A549 (cell line): ENCODE measurements at places on chromosomes 1 and 21.

- no peak for DNase-seq
These were observed 70.0 kb upstream of the SIM2 start for GRCh38 chr21:36628761-36629460.

DNA sequence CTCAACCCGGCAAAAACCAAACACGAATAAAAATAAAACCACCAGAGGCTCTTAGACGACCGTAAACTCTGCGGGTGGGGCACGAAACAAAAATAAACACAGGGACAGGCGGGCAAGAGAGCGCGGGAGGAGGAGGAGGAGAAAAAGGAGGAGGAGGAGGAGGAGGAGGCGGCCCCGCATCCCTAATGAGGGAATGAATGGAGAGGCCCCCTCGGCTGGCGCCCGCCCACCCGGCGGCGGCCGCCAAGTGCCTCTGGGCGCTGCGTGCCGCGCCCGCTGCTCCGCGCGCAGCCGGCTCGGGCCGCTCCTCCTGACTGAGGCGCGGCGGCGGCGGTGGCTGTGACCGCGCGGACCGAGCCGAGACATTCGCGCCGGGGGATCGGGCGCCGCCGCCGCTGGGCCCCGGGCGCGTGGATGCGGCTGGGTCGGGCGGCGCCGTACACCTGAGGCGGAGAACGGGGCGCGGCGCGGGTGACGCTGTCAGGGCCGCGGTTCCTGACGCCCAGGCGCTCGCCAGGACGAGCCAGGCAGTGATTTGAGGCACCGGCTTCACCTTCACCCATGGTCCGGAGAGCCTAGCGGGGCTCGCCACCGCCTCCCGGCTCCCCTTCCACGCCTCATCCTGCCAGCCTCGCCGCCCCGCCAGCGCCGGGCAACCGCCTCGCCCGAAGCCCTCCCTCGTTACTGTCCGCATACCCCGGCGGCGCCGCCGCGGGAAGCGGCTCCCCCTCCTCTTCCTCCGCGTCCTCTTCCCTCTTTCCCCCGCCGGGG, at the start of gene MARK1:
Gene MARK1 (plus strand): TSS at position 229 of the 771 bp plus-strand sequence. CDS start 687 bp downstream, outside the sequence.
- DNase-seq: no peak

DNA sequence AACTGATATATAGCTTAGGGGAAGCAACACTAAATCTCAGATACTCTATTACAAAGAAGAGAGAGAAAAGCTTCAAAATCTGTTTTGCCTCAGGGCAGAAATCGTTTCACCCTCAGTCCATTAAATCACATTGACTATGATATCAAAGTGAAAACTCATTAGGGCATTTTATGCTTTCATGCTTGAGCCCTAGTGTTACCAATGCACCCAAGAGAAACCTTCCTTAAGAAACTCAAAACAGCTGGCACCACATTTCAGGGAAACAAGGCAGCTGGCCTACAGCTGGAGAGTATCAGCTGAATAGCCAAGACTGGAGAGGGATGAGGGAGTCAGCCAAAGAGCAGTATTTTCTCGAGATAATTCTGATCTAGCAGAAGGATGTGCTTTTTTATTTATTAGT, 14.9 kb downstream of the COLGALT2 start:
- no peak for DNase-seq

DNA sequence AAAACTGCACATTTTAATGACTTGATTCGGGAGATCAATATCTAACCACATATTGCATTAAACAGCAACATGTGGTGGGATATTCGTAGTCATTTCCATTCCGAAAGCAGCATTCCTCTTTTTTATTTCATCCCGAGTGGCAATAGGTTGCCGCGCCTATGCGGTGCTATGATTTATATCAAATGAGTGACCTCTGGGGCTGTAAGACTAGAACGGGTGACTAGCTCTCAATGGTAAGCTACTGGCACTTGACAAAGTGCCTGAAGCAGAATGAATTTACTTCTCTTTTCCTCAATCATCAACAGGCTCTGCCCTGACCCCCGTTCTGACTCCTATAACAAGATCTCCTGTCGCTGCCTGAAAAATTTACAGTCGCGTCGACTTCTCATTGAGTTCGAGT, 162.3 kb downstream of the ZNF281 start:
- DNase-seq: no peak

- DNase-seq: peak; percentile 78
These were observed 83.8 kb upstream of the HOOK1 start for GRCh38 chr1:59730759-59731478.

GRCh38 chr21:25987531-25987930, 183.0 kb downstream of the APP start:
- DNase-seq: no peak

GRCh38 chr1:233281711-233282581, 13.6 kb downstream of the PCNX2 start:
- no peak for DNase-seq

- peak; percentile 32 for DNase-seq
These were observed 800 bp downstream of the DR1 start for GRCh38 chr1:93346421-93346993.

GRCh38 chr21:27817074-27817473, 850.2 kb upstream of the ADAMTS5 start:
- DNase-seq: no peak

DNA sequence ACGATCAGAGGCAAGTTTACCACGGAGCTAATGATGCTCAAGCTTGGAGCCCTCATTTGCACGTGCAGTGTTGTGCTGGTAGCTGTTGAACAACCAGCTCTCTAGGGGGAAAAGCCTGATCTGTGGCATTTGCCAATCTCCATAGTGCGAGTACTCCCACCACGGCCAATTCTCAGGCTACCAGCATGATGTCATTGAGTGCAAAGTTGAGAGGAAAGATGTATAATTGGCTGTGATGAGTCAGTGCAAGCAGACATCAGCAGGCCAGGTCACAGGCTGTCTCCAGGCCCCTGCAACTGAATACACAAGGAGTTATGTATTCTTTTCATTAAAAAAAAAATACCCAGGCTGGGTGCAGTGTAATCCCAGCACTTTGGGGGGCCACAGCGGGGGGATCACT, 233.1 kb upstream of the VAMP3 start:
- DNase-seq: peak; percentile 54

GRCh38 chr1:116433275-116434257, 60.5 kb downstream of the ATP1A1 start:
- no peak for DNase-seq

- no peak for DNase-seq
These were observed 201.3 kb upstream of the HMCN1 start for GRCh38 chr1:185532856-185533255.

DNA sequence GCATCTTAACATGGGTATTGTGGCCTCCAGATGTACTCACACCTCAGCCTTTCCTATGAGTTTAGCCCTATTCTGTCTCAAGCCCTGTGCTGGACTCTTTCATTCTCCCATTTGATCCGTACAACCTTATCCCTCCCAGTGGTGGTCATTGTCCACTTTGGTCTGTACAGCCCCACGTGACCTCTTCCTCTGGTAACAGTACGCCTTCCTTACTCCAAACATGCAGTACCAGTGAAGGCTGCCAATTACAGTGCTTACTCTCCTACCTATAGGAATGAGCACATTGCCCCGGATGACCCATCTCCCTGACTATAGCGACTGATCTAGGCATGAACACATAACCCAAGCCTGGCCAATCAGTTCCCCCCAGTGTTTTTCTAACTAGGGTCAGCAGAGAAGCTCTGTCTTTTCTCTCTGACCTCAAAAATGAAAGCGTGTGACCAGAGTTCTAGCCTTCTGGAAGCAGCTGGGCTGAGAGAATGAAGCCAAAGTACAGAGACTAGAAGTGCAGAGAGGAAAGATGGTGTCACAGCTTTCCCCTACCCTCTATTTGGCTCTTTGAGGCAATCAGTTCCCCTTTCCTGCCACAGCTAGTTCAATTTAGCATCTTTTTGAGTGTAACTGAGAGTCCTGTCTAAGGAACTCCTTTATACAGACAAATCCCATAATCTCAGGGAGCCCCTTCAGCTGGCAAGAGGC, 9.9 kb upstream of the QSOX1 start:
- no peak for DNase-seq

DNA sequence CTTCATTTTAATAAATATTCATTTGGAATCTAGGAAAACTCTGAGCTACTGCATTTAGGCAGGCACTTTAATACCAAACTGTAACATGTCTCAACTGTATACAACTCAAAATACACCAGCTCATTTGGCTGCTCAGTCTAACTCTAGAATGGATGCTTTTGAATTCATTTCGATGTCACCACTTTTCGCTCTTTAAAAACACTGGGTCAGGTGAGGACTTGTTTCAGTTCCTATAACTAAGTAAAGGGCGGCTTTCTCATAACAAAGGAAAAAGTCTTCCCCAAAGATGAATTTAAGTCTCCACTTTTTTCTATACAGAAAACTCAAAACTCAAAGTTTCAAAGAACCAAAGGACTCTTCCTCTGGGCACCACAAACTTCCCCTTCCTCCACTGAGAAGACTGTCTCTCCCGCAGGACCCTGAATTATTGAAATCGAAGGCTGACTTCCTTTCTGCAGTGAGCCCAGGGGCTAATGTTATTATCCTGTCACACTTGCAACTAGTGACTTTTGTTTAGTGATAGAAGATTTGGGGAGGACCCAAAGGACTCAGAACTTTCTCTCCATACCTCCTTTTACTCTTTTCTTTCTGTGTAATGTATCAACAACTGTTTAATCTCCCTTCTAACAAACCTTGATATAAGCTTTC, 9.7 kb upstream of the DHX9 start:
- no peak for DNase-seq

DNA sequence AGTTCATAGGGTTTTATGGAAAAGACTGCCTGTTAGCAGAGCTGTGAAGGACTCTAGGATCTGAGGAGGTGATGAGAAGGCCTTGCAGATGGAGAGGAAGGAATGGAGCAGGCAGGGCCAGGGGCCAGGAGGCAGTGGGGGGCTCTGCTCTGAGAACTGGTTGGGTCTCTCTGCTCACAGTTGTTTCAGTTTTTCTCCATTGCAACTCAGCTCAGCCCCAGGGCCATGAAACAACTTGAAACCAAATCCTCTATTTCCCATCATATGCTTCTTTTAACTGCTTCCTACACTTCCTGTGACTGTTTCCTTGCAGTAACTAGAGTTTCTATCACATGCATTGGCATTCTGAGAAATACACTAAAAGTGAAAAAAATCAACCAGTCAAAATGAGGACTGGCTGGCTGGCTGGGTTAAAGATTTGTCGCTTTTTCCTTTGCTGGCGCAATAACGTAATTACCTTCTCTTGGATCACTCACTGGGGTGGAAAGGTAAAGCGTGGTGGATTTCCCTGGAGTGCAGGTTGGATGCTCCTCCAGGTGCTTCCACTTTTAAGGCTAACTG, 172.0 kb downstream of the CDC7 start:
- no peak for DNase-seq

DNA sequence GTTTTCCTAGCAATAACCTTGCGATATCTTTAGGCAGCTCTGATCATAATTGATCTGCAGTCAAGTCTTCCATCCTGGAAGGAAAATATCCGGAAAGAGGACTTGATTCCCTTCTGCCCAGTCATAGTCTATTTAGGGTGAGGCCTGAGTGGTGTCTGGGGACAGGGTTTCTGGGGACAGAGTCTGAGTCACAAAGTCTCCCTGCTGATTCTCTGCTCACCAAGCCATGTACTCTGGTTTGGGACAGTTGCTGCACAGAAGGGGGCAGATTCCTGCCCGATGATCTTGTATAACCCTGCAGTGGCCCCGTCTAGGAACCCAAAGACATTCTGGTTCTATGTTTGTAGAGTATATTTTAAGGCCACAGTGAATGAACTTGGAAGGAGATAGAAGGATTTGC, 178.8 kb downstream of the KCNJ6 start:
- DNase-seq: no peak

- peak; percentile 74 for DNase-seq
These were observed 29.3 kb downstream of the SLC66A1 start for GRCh38 chr1:19341201-19342061.

DNA sequence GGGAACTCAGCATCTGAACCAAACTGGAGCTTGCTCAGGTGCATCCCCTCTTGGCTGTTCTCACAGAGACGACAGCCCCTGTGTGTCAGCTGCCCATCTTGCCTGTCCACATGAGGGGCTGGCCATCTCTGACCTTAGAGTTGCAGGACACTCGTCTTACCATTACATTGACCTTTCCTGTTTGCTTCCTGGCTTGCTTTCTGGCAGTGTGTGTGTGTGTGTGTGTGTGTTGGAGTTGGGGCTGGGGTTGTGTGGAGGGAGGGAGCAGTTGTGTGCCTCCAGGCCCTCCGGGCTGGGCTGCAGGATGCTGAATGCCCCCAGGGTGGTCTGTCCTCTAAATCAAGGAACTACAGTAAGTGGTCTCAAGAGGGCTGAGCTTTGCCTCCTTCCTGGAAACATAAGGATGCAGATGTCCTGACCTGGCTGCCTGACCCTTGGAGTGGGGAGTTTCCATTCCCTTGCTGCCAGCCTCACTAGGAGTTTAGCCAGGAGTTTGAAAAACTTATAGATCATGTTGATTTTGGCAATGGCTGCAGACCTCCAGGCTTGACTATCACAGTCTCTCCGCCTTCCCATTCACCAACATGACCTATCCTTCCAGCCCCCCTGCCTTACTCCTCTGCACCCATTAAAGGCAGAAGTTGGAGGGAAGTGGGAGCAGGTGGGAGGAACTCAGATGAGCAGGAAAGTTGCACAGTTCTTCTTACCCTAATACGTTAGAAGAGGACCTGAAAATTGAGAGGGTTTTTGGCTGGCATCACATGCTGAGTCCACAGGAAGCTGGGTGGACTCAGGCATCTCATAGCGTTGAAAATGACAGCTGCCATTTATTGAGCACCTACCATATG, 19.0 kb downstream of the RASSF5 start:
- DNase-seq: no peak

DNA sequence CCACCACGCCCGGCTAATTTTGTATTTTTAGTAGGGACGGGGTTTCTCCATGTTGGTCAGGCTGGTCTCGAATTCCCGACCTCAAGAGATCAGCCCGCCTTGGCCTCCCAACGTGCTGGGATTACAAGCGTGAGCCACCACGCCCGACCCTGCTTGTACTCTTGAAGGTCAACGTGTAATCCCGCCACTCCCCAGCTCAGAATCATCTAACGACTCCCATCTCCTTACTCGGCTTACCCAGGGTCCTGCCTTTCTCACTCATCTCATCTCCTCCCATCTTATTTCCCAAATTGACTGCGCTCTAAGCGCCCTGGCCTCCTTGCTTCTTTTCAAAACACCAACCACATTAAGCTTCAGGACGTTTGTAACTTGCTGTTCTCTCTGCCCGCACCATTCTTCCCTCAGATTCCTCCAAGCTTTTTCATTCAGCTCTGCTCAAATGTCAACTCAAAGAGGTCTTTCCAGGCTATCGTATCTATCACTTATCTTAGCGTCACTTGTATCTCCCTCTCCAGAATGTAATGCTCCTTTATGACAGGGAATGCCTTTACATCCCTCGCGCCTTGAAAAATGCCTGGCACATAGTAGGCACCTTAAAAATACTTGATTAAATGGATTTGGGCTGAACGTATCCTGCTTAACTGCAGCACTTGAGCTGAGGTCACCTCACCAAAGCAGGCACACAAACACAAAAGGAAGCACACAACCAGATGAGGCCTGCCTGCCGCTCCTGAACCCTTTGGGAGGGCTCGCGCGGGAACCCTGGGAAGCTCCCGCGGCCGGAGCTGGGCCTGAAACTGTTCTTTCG, 1.4 kb upstream of the USP1 start:
- no peak for DNase-seq

- DNase-seq: no peak
These were observed 21.8 kb downstream of the CAPN9 start for GRCh38 chr1:230768903-230769570.
